Activated T-helper 1 cell treated with anti-CD3 and anti-CD28 coated beads, Interleukin-2, amount 50 U/mL, for 16 hours (primary cell): ENCODE measurements at places on chromosomes 6 and 20.

DNA sequence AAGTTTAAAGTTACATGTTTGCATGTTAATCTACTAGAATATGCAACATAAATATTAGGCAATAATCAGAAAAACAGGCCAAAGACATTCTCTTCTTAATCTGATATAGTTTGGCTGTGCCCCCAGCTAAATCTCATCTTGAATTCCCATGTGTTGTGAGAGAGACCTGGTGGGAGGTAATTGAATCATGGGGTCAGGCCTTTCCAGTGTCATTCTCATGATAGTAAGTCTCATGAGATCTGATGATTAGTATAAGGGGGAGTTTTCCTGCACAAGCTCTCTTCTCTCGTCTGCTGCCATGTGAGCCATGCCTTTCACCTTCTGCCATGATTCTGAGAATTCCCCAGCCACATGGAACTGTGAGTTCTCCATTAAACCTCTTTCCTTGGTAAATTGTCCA, 1241.7 kb upstream of the ADGRB3 start:
- no peak for DNase-seq

DNA sequence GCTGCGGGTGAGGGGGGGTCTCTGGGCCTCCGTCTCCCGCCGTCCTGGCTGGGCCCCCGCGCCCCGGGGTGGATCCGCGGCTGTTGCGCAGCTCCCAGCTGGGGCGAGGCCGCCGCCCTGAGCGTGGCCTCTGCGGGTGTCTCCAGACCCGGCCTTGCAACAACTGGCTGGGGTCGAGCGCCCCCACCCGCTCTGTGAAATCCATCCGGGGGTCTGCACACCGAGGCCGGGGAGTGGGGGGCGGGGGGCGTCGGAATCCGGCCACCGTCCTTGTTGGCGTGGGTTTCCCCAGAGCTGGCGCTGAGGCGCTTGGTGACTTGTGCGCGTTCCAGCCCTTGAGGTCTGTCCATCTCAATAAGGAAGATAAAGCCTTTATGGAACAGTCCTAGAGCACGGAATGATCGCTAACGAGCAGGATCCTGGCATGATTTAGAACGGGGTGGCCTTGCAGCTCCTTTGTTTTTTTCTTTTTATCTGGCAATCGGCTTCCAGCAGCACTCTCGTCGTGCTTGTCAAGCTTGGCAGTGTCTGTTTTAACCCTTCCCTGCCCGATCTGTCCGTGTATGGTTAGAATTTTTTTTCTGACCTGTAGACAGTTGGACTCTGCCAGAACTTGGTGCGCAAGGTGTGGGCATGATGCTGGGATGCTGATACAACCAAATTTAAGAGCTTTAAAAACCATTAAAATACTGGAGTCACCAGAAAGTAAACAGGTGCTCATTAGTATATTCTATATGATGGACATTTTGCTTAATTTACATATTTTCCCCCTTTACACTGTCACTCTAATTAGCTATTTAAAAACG, 675 bp downstream of the DSTN start:
- DNase-seq, result peak; percentile 12

DNA sequence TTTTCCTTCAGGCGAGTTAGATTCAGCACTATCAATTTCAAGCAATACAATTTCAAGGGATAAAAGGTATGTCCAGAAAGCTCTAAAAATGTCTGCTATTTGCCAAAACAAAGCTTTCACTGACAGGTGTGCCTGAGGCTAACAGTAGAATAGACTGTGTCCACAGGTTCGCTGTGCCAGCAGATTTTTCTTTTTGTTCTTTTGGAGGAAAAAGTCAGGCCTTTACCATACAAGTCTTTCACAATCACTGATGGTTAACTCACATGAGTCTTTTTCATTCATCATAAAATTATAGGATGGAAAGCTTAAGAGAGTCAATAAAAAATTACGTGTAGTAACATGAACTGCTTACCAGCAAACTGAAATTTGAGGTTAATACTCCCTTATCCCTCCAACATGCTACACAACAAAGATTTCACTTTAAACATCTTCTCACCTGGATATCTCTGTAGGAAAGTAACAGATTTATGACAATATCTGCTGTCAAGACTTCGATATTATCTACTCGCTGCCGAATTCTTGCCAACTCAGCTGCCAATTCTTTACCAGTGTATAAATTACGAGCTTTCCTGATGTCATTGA, 95.4 kb downstream of the MAP3K5 start:
- no peak for DNase-seq

DNA sequence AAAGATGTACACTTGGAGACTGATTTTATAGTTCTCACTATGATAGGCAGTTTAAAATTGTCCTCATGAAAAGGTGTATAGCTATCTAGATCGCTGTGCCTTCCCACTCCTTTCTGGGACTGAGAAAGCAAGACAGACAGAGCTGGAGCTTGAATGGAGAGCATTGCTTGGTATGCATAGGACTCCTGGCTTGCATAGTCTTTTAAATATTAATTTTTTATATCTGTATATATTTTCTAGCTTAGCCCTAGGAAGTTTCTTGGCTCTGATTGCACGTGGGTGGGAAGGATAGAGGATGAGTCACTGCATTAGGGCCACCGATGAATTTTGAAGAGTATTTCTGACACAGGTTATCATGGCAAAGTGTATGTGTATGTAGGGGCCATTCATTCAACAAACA, 150.0 kb upstream of the SPACA1 start:
- no peak for DNase-seq

DNA sequence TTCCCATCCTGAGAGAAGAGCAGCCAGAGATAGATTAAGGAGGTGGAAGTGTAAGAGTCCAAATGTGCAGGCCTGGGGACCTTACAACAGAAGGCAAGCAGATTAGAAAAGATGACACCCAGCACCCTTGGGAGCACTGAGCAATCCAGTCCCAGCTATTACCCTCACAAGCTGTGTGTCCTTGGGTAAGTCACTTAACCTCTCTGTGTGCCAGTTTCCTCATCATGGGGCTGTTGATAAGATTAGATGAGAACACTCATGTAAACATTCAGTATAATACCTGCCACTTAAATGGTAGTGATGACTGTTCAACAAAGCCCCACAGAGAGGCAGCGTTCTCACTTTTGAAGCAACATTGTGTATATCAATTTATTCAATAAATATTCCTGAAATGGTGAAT, 114.8 kb upstream of the CST7 start:
- no peak for DNase-seq

- DNase-seq, result no peak
Measured at GRCh38 chr20:58312836-58313235, 3.3 kb downstream of the RAB22A start.
